Small intestine (tissue), 16 donors: ENCODE measurements at places on chromosomes 1 and 21.
A peak's percentile ranks its signal among the peaks of the same experiment; 100 is the strongest.

- peak; percentile 26 for DNase-seq
Measured at GRCh38 chr1:247110627-247111258, 6.6 kb upstream of the ZNF669 start.

DNA sequence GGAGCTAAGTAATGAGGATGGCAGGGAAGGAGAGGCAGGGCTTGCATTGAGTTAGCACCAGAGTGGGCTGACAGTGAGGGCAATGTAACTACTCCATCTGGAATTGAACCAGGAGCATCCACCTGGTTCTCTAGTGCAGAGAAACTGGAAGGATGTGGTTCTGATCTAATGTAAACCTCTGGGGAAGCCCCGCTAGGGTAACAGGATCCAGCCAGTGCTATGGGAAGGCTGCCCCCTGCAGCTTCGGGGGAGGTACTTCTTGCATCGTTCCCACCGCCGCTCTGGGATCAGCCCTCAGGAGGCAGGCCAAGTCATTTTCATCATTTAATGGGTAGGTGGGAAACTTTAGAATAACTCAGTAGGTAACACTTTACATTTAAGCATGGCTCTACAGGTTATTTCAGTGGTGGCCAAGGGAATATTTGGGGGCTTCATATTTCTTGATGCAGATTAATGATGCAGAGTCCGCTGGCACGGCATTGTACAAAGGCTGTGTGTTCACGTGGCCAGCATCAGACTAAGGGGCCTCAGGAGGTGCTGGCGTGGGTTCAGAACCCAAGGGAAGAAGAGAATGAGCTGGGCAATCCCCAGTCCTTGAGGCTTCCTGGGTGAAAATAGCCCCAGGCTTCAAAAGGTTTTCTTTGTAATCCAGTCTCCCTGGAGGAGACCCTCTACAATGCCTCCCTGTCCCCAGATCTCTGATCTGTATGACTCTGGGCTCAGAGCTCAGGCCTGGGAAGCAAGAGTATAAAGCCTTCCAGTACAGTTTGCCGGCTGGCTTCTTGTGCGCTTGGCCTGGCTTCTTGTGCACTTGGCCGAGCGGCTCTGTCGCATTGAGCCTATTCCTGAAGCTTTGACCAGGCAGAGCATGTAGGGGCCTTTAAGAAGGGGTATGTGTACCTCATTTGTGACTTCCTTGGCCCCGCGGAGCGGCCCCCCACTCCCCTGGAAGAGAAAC, 26.4 kb upstream of the KAZN start:
- no peak for DNase-seq

- no peak for DNase-seq
Measured at GRCh38 chr1:12296016-12296415, 66.2 kb downstream of the VPS13D start.

DNA sequence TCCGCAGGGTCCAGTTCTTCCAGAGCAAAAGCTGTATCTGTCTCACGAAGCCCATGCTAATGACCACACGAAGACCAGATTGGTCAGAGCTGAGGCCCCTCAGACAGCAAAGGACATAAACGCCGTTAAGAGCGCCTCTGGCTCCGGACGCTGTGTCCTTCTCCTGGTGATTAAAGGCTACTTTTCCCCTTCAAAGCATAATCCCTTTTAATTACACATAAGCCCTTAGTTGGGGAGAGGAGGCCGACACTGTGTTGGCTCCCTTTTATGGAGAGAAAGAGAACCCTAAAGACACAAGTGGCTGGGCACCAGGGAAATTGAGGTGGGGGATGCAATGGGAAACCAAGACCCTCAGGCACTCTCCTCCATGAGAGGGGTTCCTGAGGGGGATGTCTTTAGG, at the start of gene ABCA4:
TSS of gene ABCA4 (minus strand) at position 158 of the 400 bp plus-strand sequence. CDS start at position 55, 103 bp downstream.
- DNase-seq, result no peak

- no peak for DNase-seq
Measured at GRCh38 chr1:178540646-178541045, 27.7 kb downstream of the TEX35 start.

DNA sequence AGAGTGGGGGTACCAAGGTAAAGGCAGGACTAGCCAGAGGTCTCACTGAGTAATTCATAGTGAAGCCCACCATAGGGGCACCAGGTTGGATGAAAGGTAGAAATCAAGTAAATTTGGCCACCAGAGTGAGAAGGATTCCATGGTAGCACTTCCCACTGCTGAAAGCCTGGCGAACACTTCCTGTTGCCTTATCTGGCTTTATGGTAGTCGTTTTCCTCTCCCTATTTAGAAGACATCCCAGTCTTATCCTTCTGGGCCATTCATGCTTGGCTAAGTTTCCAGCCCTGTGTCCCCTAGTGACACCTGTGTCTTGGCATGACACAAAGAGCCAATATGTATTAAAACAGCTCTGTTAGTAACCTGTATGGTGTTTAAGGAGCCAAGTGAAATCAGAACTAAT, 74.3 kb upstream of the SIPA1L2 start:
- peak; percentile 19 for DNase-seq

DNA sequence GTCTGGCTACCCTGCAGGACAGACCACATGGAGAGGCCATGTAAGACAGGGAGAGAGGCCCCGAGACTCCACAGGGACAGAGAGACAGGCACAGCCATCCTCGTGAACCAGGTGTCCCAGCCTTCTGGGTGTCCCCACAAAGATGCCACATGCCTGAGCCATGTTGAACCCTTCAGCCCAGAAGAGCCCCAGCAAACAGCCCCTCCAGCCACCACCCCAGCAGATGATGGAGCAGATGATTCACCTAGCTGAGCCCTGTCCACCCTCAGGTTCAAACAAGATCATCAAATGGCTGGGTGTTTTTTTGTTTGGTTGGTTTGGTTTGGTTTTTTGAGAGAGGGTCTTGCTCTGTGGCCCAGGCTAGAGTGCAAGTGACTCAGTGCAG, 78.7 kb downstream of the DHRS3 start:
- DNase-seq, result no peak

- no peak for DNase-seq
Measured at GRCh38 chr21:28751176-28751575, 241.5 kb downstream of the LTN1 start.

GRCh38 chr1:108842525-108843181, 14.2 kb downstream of the AKNAD1 start:
- DNase-seq, result no peak

GRCh38 chr1:182283746-182284544, 107.6 kb downstream of the GLUL start:
- DNase-seq, result no peak

GRCh38 chr21:41418393-41418792, 7.6 kb upstream of the MX1 start:
- DNase-seq, result no peak

GRCh38 chr1:94650301-94650700, 108.7 kb upstream of the F3 start:
- no peak for DNase-seq

GRCh38 chr1:224543453-224543852, 72.7 kb upstream of the CNIH3 start:
- DNase-seq, result no peak

GRCh38 chr1:18302788-18303413, 177.8 kb upstream of the KLHDC7A start:
- no peak for DNase-seq

- DNase-seq, result no peak
Measured at GRCh38 chr21:46477765-46478164, 19.1 kb downstream of the DIP2A start.

DNA sequence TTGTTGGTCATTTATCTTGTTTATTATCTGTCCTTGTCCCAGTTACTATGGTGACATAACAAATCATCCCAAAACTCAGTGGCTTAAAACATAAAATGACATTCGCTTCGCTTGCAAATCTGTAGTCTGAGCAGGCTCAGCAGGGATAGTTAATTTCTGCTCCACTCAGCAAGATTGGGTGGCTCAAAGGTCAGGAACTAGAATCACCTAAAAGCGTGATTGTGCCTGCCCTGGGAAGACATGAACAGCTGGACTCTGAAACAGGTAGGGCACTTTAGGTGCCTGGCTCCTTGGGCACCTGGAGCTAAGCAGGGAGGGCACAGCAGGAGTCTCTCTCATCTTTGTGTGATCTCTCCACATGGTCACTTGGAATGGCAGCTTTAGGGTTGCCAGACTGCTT, 14.7 kb upstream of the TRAF3IP3 start:
- DNase-seq, result peak; percentile 60
